Activated T-cell treated with anti-CD3 and anti-CD28 coated beads for 4 hours (primary cell): ENCODE measurements at places on chromosomes 2 and 18.

DNA sequence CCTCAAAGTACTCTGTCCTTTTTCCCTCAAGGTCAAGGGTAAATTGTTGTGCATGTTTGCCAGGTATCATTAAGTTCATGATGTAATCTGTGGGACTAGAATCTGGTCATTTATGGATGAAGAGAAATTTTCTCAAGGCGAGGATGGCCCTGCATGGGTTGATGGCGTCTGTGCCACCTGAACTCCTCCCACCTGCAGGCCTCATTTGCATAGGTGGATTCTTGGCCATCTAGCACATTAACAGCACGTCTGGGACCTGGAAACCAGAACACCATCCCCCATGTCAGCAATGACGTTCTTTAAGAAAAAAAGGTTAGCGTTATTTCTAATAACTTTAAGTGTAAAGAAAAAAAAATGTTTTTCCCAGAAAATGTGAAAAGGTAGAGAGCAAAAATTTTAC, 145.8 kb downstream of the ESCO1 start:
- DNase-seq: no peak

DNA sequence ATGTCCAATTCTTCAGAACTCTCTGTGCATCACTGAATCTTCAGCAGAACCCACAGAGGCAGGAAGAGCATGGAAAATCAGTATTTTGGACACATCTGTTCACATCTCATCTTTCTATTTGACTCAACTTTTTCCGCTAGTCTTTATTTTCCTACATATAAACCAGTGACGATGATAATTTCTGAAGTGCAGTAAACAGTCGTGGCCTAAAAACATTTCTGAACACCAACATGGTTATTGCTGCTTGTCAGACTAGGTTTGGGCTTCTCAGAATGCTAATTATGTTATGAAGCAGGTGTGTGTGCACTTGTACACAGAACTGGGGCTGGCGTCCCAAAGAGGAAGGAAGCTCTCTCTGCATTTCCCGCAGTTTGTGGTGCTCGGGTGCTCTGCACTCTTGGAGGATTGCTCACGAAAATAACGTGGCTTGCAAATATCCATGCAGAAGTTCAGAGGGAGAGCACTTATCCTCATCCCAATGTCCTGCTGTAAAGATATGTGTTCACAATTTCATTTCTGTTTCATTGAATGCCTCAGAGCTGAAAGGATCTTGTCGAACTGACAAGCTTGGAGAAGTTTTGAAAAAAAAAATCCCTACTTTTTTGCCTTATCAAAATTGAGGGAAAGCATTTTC, 50.8 kb downstream of the EDAR start:
- DNase-seq: no peak

- no peak for DNase-seq
Observed at GRCh38 chr2:172896661-172897081, 161.0 kb downstream of the RAPGEF4 start.

GRCh38 chr2:205465791-205466190, 216.5 kb upstream of the NRP2 start:
- no peak for DNase-seq

DNA sequence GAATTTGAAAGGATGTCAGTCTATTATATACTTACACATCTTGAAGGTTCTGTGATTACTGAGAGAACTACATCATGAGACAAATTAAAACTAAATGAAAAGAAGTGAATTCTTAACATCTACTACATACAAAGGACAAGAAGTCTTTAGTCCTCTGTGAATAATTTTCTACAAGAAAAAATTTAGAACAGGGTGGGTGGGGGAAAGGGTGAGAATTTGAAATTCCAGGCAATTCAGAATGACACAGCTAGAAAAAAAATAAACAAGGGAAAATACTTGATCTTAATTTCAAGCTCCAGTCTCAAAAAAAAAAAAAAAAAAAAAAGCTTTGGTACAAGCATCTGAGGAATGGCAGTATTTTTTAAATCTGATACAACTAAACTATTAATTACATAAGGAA, 15.5 kb downstream of the CUL3 start:
- no peak for DNase-seq

- no peak for DNase-seq
Observed at GRCh38 chr2:16381511-16381910, 284.1 kb downstream of the CYRIA start.
